ENCODE measurements at places on chromosomes 7 and 10.

GRCh38 chr7:150962553-150963399 lies 15.3 kb downstream of the KCNH2 start:
- DNase-seq = peak; percentile 81

DNA sequence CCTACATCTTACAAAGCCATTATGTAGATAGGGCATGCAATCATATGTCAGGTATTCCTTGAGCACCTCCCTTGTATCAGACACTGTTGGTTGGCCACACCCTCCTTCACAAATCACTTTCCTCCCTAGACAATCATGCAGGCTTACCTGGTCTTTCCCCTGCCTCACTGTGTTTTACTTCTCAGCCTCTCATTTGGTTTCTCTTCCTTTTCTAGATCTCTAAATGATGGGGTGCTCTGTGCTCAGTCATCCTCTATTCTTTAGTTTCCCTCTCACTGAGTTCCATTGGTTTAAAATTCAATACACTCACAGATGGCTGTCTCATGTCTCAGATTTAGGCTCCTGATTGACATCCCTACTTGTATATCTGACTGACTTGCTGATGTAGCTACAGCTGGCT lies 31.4 kb downstream of the ANK3 start:
- no peak for DNase-seq

GRCh38 chr10:3887885-3888476 lies 103.0 kb upstream of the KLF6 start:
- no peak for DNase-seq

DNA sequence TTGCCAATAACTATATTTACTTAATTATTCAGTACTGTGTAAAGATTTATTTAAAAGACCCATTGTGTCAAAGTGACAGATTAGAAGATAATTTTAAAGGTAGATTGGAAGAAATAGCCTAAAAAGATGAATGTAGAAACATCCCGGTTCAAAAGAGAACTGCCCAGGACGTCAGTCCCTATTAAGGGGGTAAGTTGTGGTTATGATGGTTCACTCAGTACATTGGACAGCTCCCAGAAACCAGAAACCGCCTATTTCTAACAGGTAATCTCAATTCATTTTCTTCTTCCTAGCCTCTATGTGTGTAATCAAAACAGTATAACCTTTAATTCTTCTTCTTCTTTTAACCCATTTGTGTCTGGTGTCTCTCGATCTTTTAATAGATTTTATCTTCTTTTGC lies 1.5 kb upstream of the FERD3L start:
- peak; percentile 48 for DNase-seq

DNA sequence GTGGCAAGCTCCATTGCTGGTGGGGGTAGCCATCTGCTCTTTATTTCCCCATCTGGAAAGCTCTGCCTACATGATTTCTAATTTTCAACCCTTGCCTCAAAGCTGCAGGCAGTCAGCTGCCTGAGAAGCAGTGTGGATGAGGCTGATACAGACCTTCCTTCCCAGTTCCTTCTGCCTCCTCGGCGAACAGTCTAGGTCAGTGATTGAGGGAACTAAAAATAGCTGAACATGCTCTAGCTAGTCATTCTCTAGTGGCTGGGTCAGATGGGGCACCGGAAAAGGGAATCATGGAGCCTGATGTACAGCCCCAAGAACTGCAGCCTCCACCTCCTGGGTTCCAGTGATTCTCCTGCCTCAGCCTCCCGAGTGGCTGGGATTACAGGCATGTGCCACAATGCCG lies 48.7 kb downstream of the NAMPT start:
- no peak for DNase-seq

DNA sequence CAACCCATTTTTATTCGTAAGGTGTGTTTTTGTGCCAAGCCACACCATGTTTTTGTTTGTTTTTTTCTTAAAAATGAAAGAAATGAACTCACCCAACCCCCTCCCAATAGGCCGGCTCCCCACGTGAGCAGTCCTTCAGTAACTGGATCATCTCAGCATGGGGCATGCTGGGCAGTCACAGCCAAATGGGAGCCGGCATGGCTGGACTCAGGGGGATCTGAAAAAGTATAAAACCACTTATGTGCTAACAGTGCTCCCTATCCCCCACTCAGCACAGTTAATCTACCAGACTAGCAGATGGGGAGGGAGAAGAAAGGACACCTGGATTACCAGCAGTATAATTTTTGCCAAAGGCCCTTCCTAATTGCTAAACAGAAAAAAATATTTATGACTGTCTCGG lies 39.3 kb downstream of the BAZ1B start:
- no peak for DNase-seq
